ENCODE measurements at places on chromosomes 1 and 21.

DNA sequence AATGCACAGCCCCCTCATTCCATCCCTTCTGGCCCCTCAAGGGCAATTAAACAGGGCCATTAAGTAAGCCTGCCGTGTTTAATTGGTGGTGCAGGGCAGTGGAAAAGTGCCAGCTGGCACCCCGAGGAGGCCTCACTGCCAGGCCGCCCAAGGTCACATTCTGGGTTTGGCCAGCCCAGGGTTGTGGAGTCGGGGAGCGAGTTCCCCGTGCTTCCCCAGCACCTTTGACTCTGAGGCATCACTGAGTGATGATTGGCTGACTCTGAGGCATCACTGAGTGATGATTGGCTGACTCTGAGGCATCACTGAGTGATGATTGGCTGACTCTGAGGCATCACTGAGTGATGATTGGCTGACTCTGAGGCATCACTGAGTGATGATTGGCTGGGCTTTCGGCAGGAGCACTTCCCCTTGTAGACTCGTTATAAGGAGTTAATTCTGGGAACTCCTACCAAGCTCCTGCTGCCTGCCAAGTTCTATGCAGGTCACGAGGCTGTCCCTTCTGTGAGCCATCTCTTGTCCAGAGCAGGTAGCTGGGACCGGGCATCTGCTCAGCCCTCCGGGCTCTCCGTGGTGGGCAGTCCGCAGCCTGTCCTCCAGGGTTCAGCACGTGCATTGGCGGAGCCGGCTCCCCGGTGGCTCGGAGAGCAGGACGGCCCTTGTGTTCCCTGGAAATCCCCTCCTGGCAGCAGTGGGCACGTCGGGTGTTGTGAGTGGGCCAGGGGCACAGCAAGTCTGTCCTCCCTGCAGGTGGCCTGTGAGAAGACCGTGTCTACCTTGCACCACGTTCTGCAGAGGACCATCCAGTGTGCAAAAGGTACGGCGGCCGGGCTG, 20.9 kb downstream of the CSTB start:
- no peak for DNase-seq

DNA sequence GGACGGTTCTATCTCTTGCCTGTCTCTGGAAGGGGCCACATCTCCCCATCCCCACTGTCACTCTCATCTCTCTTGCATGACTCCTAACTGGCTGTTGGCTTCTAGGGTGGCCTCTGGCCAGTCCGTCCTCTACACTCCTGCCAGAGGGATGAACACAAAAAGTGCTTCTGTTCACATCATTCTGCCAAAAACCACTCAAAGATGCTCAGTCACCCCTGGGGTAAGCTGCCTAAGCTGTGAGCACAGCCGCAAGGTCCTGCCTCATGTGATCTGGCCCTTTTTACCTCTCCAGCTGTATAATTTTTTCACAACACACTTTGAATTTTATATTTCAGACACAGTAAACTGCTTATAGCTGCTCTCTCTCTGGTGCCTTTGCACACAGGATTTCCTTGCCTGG, 97.6 kb upstream of the CD34 start:
- no peak for DNase-seq

- no peak for DNase-seq
These were observed 527 bp downstream of the MACO1 start for GRCh38 chr1:25430967-25431881.

- DNase-seq = no peak
These were observed 28.3 kb downstream of the PDE4B start for GRCh38 chr1:65820983-65821382.

GRCh38 chr1:170510163-170510562, 21.8 kb upstream of the GORAB start:
- DNase-seq = no peak

DNA sequence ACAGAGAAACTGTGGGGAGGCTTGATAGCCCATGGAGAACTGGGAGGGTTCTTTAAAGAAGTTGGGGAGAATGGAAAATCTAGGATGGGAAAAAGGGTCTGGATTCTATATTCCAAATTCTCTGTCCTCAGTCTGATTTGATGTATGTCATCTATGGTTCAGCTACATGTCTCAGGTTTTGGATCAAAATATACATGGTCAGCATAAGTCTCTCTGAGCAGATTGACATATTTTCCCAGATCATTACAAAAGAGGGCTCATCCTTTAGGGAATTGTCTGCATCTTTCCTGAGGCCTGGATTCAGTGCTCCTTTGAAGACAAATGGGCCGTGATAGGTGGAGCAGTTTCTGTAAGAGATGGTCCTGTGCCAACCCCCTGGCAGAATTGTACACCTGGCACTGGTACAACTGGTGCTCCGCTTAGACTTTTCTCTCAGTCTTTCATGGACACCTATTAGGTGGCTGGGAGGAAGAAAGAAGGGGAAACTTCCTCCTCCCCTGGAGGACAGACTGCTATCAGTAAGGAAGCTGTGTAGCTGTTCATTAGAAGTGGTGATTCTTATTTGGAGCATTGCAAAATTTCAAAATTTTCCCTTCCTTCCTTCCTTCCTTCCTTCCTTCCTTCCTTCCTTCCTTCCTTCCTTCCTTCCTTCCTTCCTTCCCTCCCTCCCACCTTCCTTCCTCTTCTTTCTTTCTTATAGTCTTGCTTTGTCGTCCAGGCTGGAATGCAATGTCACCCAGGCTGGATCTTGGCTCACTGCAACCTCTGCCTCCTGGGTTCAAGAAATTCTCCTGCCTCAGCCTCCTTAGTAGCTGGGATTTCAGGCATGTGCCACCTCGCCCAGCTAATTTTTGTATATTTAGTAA, 26.1 kb upstream of the RGL1 start:
- DNase-seq = no peak

- DNase-seq = no peak
These were observed 18.3 kb downstream of the SPSB1 start for GRCh38 chr1:9311029-9311428.

DNA sequence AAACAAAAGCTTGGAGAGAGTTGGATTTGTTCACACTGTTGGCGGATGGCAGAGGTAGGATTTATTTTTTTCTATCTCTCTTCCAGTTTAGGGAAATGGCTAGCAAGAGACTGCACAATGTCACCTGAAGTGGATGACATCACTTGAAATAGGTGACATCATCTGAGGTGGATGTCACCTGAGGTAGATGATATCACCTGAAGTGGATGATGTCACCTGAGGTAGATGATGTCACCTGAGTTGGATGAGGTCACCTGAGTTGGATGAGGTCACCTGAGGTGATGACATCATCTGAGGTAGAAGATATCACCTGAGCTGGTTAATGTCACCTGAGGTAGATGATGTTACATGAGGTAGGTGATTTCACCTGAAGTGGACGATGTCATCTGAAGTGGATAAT, 413.4 kb downstream of the DSCAM start:
- no peak for DNase-seq

GRCh38 chr1:185574139-185574875, 159.9 kb upstream of the HMCN1 start:
- no peak for DNase-seq

- DNase-seq = no peak
These were observed 11.4 kb downstream of the AGMAT start for GRCh38 chr1:15573477-15573876.

DNA sequence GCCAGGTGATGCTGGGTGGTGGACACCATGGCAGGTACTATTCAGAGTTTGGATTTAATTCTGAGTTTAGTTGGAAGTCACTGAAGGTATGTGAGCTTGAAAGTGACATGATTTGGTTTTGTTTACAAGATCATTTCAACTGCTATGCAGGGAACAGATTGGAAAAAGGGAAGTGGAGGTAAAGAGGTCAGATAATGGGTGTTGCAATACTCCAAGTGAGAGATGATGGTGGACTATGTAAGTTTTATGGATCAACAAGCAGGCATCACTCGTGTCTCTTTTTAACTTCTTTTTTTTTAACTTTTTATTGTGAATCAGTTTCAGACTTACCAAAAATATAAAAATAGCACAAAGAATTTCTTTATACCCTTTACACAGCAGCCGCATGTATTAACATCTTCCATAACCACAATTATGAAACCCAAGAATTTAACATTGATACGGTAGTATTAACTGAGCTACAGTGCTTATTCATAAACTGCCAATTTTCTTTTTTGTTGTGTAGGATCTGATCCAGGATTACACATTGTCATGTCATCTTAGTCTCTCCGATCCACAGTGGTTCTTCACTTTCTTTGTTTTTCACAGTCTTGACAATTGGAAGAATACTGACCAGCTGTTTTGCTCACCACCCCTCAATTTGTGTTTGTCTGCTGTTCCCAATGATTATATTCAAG, 24.9 kb upstream of the NHLH2 start:
- no peak for DNase-seq

DNA sequence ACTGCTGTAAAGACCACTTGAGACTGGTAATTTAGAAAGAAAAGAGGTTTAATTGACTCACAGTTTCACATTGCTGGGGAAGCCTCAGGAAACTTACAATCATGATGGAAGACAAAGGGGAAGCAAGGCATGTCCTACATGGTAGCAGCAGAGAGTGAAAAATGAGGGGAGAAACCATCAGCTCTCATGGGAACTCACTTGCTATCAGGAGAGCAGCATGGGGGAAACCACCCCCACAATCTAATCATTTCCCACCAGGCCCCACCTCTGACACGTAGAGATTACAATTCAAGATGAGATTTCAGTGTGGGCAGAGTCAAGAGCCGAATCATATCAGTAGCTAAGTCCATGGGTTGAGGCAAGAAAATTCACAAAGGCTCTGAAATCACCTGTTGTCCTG, 23.8 kb upstream of the LYPD8 start:
- no peak for DNase-seq

DNA sequence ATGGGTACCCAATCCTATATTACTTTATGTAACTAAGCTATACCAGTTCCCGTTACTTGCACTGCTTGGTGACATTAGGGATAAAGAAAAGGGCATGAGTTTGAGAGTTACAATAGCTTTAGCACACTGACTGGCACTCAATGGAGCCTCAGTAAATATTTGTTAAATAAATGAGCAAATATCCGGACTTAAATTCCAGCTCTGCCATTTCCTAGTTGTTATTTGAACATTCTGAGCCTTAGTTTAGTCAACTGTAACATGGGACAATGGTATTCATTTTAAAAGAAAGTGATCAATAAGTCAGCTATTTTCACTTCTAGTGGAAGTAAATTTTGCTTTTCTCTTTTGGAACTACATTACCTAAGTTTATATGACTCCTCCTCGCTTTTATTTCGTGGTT, 198.7 kb downstream of the ZC3H11B start:
- DNase-seq = no peak

GRCh38 chr1:107499139-107499744, 358.4 kb downstream of the NTNG1 start:
- DNase-seq = no peak

- no peak for DNase-seq
These were observed 58.5 kb upstream of the LRIG2 start for GRCh38 chr1:113014508-113014907.

DNA sequence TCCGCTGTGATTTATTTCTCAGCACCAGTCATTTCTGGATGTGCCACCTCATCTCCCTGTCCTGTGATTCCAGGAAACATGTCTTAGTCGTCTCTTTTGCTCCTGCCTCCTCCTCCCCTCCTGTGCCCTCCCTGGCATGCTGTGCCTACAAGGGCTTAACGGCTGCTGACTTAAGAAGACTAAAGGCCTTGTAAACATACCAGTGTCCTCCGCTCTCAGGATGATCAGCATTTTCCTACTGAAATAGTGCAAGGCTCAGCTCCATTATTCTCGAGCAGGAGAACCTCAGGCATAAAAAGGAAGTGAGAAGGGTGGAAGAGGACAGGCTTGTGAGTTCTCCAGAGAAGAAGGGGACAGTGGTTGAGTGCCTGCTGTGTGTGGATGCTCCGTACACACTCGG, 61.6 kb upstream of the RUNX3 start:
- no peak for DNase-seq

DNA sequence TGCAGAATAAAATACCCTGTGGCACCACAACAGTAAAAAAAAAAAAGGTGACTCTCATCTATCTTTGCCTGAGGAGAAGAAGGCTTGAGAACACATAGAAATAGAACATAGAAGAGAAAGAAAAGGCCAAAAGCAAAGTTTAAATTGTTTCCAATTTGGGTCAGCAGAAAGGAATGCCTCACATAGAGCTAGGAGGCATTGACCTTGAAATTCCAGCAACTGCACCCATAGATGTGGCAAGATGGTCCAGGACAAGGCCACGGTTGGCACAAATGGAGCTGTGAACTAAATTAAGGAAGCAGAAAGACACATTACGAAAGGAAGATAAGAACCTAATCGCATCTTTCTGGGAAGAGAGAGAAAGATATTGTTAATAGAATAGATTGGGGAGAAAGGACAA, 588.3 kb downstream of the LMO4 start:
- DNase-seq = no peak

- DNase-seq = no peak
These were observed 23.3 kb upstream of the SRSF10 start for GRCh38 chr1:24003331-24003972.

DNA sequence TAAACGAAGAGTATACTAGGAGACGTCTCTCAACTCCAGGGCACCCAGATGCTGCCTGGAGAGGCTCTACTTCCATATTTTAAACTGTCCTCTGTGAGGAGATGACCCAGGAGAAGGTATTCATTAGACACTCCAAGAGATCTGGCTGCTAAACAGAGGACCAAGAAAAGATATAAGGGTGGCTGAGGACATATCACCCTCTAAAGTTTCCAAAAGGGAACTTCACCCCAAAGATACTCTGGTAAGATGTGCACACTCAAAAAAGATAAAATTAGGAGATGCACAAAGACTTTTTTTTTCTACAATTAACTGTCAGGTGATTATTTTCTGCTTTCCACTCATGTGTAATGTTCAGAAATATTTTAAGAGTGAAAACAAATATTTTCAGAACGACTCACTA, 1.4 kb downstream of the ZNF670 start:
- no peak for DNase-seq

GRCh38 chr1:17014671-17015567, 3.2 kb upstream of the ATP13A2 start:
- no peak for DNase-seq

DNA sequence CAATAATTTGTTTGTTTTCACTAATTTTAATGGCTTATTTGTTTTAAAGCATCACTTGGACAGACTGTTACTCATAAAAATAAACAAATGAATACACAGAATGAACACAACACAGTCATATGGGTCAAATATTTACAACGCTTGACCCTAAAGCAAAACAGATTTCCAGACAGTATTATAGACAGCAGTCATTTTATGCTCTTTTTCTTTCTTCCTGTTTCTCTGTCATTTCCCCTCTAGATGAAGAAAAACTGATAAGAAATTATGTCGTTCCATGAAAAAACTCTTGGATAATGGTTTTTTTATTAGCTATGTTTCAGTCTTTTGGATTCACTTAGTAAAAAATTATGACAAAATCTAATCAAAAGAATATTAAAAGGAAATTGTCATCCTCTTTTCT, 297.3 kb upstream of the NEGR1 start:
- no peak for DNase-seq

- DNase-seq = no peak
These were observed 5.8 kb downstream of the KCNJ10 start for GRCh38 chr1:160064164-160064563.

DNA sequence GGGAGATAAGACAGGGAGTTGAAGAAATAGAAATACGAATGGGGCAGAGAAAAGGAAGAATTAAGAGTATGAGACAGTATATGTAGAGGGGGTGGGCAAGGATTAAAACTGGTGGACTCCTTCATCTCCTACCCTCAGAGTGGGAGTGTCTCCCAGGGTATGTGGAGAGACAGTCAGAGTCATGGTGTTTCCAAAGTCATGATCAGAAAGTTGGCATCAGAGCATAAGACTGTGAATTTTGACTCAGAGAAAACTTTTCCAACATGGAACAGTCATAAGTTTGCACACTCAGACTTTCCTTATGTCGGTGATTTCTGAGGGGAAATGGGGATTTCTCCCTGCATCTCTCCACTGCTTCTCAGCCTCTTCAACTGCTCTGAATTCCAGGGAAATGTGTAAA, 2.4 kb downstream of the CD84 start:
- no peak for DNase-seq
